ENCODE measurements at places on chromosomes 13 and 19.

DNA sequence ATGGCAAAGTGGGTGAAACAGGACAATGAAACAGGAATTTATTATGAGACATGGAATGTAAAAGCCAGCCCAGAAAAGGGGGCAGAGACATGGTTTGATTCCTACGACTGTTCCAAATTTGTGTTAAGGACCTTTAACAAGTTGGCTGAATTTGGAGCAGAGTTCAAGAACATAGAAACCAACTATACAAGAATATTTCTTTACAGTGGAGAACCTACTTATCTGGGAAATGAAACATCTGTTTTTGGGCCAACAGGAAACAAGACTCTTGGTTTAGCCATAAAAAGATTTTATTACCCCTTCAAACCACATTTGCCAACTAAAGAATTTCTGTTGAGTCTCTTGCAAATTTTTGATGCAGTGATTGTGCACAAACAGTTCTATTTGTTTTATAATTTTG lies 8.6 kb downstream of the CLN5 start:
- DNase-seq: no peak

DNA sequence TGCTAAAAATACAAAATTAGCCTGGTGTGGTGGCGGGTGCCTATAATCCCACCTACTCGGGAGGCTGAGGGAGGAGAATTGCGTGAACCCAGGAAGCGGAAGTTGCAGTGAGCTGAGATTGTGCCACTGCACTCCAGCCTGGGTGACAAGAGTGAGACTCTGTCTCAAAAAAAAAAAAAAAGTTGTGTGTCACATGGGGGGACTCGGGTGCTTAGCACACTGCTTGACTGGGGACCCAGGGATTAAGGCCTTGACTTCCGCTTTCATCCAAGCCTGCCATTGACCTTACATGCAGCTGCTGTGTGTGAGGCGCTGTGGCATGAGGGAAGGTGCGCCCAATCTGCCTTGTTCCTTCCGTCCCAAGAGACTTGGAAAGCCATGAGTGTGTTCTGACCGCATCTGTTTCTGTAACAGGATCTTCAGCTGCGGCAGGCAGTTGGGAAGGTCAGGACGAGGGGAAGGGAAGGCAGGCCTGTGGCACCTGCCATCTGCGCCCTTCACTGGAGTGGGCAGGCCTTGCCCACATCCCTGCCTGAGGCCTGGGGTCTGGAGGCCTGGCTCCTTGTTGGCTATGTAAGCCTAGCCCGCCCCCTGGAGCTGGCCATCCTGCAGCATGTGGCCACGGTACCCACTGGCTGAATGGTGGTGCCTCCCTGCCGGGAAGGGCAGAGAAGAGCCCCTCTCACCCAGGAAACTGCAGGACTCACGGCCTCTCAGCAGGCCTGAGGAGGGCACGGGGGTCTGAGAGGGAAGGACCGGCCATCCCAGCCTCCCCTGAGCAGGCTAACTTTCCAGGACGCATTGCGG lies 23.0 kb downstream of the PPP1R37 start:
- DNase-seq: no peak

DNA sequence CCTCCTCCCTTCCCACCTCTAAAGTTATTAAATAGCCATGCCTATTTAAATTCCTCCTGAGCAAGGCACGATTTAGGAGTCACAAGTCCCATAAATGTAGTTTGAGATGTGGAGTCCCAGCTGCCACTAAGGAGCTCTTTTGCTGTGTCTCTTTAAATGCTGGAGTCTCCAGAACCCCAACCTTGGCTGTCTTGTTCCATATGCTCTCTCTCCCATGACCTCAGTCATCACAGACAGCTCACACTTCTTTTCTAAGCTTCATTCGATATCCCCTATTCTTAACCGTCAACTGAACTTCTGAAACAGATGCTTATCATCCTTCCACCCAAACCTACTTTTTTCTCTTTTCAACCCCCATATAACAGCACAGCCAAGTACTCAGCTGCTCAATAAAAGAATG lies 197.1 kb downstream of the VWA8 start:
- DNase-seq: no peak

GRCh38 chr19:46296722-46297461 lies at the start of gene HIF3A:
Gene HIF3A (plus strand): TSS chr19:46297042. CDS start chr19:46297077, 35 bp downstream.
- DNase-seq: peak; percentile 64

DNA sequence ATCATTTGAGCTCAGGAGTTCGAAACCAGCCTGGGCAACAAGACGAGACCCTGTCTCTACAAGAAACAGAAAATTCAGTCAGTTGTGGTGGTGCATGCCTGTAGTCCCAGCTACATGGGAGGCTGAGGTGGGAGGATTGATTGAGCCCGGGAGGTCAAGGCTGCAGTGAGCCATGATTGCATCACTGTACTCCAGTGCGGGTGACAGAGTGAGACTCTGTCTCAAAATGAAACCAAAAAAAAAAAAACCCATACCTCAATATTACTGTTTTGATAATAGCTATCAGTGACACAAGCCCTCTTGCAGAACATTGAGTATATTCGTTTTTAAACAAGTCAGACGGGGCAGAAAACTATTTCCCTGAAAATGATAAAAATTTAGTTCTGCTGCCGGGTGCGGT lies 16.2 kb downstream of the ZNF791 start:
- DNase-seq: no peak

GRCh38 chr13:110194451-110194850 lies 112.5 kb downstream of the COL4A1 start:
- DNase-seq: no peak

GRCh38 chr19:17926044-17926443 lies 6.8 kb upstream of the CCDC124 start:
- DNase-seq: no peak

GRCh38 chr19:16571822-16572331 lies 338 bp downstream of the SLC35E1 start:
- DNase-seq: peak; percentile 46

- no peak for DNase-seq
These were observed 82.2 kb upstream of the USP29 start for GRCh38 chr19:57037556-57037955.

GRCh38 chr19:42075616-42076379 lies at the start of gene ZNF574:
Gene ZNF574 (plus strand): TSS chr19:42076166. CDS start chr19:42078607, 2,441 bp downstream.
- DNase-seq: peak; percentile 100

DNA sequence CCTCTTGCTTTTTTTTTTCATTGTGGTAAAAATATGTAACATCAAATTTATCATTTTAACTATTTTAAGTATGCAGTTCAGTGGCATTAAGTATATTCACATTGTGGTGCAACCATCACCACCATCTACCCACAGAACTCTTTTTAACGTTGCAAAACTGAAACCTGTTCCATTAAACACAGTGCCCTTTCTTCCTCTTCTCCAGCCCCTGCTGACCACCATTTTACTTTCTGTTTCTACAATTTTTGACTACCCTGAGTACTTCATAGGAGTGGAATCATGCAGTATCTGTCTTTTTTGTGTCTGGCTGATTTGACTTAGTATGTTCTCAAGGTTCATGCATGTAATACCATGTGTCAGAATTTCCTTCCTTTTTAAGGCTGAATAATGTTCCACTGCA lies 153.1 kb downstream of the FGF9 start:
- no peak for DNase-seq

GRCh38 chr13:98568918-98569317 lies 8.0 kb downstream of the STK24 start:
- no peak for DNase-seq

DNA sequence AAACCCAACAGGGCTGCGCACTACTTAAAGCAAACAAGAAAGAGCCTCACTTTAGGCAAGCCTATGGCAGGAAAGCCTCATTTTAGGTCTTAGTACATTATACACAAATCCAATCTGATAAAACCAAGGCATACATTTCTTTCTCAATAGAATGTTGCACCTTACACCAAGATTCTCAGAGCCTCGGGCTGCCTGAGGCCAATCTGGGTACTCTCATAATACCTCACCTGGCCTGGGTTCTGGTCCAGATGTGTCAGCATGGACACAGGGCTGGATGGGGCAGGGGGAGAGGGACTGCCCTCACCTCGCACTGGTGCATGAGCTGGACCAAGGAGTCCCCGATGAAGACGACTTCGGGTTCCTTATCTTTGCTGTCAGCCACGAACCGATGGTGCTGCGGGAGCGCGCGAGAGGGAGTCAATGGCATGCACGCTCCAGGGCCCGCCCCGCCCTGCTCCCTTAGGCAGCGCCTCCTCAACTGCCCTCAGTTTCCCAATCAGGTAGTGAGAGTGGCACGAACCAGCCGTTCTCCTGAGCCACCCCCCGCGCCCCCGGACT lies at the start of gene PRR19:
TSS of gene PRR19 (plus strand) at position 487 of the 558 bp plus-strand sequence. CDS start 7,453 bp downstream, outside the sequence.
- no peak for DNase-seq

GRCh38 chr13:27403727-27404385 lies 20.6 kb upstream of the GTF3A start:
- no peak for DNase-seq

GRCh38 chr13:110471156-110471832 lies 90.2 kb downstream of the RAB20 start:
- no peak for DNase-seq

DNA sequence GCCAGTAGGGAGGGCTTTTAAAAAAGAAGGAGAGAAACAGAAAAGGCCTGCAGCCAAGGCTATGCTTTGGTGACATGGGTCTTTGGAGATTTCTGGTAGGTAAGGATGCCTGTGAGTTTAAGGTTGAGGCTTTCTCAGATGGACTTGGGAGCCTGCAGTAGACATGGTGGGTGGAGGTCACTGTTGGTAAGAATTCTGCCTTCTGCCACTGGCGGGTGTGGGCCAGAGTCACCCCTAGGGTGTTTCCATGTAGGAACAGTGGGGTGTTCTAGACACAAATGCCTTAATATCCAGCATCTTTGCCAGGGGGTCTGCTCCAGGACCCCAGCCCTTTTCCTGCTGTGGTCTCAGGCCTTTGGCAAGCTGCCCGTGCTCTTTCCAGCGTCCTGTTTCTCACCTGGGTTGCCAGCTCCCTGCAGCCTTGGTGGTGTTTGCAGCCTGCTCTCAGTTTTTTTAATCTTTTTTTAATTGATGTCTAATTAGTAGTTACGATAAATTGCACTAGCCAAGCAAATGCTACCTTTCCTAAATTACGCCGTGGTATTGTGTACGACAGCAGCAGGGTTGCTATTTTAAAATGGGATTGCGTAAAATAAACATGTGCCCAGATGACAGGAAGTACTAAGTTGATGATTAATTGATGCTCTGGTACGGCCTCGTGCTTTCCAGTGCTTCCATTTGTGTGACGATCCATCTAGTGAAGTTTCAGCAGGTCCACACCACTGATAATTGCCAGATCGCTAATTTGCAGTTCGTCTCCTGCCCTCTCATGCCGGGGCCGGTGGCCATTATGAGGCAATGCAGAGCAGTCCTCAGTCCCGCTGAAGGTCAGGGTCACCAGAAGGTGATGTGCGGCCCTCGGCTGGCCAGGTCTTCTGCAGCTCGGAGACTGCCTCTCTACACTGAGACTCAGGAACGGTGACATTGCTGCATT lies 35.3 kb upstream of the NPAS1 start:
- peak; percentile 40 for DNase-seq

DNA sequence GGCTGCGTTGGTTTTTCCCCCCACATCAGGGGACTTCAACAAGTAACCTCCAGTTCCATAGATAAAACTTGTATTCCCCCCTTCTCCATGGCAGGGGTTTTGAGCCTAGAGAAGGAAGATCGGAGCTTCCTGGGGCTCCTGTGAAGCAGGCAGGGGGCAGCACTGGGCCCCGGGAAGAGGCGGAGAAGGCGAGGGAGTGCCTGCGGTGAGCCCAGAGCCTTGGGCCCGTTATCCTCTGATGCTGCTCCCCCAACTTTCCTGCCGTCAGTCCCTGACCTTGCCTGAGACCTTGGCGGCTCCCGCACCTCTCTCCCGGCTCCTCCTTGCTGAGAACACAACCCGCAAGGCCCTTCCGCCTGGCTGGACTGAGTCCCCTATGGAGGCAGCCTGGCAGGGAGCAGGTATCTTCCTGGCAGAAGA lies 2.5 kb downstream of the LIPE start:
- DNase-seq: no peak

DNA sequence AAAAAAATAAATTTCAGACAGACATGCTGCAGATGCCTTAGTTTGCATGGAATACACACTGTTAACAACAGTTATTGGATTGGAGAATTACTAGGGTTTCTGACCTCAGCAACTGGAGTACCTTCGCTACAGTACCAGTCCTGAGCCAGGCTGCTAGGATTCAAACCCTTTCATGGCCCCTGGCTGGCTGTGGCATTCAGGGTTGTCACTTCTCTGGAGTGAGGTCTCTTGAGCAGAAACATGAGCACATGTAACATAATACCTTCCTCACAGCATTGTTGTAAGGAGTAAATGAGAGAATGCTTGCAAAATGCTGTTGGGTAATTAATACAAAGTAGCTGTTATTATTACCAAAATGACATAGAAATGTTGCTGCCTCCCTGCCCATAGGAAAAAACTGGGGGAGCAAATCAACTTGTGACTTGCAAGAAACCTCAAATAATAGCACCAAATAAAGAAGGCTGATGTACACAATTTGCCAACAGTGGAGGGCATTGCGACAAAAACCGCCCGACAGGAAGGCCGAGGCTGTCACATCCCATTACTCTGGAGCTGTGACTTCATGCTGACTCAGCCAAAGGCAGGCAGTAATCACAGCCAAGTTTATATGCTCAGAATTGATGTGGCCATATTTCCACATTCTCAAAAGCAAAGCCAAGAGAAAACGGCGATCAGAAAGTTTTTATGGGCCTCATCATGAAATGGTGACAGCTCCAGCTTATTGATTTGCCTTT lies 100.4 kb downstream of the RFC3 start:
- DNase-seq: peak; percentile 28

- DNase-seq: no peak
These were observed 1.3 kb downstream of the TSHZ3 start for GRCh38 chr19:31347828-31348392.

DNA sequence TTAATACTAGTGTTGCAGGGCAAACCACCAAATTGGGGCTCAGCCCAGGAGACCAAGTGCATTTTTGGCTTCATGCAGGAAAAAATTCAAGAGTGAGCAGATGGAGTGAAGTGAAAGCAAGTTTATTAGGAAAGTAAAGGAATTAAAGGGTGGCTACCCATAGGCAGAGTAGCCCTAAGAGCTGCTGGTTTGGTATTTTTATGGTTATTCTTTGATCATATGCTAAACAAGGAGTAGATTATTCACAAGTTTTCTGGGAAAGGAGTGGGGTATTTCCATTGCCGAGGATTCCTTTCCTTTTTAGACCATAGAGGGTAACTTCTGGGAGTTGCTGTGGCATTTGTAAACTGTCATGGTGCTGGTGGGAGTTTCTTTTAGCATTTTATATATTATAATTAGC lies 459.0 kb downstream of the KLF5 start:
- DNase-seq: no peak

- DNase-seq: peak; percentile 95
These were observed 158.9 kb downstream of the EFNB2 start for GRCh38 chr13:106376401-106377112.

DNA sequence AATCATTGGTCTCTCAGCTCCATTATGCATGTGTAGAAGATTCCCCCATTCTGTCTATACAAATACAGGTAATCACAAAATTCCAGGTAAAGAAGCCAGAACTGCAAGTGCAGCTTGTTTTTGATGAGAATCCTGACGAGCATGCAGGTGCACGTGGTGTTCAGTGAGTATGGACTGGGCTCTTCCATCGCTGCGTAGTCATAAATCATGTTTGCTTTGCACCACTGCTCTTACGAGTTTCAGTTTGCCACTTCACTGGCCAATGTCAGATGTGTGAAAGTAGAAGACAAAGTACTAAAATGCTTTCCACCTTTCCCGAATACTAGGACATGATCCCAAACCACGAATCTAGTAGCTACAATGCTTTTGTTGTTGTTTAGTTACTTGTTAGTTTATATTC lies 390.7 kb downstream of the LIG4 start:
- no peak for DNase-seq

- no peak for DNase-seq
These were observed 696 bp upstream of the ERFL start for GRCh38 chr19:41928754-41929535.

- no peak for DNase-seq
These were observed 301 bp downstream of the POP4 start for GRCh38 chr19:29606420-29606747.

Data from endothelial cell of umbilical vein (primary cell).